ENCODE measurements at places on chromosomes 1 and 21.

GRCh38 chr21:15219039-15219438 is 154.2 kb upstream of the NRIP1 start:
- DNase-seq, result no peak

DNA sequence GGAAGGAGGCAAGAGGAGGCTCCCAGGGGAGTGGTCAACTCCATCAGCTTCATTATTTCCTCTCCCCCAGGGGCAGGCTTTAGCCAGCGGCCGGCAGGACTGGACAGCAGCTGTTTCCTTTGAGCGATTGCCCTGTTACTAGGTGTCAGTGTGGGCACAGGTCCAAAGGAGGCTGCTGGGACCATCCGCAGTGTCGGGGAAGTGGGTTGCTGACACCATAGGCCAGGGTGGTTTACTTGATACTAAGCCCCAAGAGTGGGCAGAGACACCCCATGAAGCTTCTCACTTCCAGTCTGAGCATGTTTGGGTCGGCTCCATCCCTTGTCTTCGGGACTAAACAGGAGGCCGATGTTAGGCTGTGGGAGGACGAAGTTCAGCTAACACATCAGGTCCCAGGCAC is 63.6 kb downstream of the KAZN start:
- DNase-seq, result no peak

GRCh38 chr1:100995198-100995988 is 30.2 kb downstream of the DPH5 start:
- DNase-seq, result no peak

DNA sequence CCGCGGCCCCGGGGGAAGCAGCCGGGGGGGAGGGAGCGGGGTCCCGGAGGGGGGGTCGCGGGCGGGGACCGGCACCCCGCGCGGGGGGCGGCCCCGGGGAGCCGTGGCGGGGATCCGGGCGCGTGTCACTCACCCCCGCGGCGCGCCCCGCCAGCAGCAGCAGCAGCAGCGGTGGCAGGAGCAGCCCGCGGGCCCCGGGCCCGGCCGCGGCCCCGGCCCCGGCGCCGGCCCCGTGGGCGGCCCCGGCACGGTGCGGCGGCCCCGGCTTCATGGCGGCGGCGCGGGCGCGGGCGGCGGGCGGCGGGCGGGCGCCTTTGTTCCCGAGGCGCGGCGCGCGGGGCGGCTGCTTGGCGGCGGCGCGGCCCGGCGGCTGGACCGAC is 252 bp downstream of the SDC3 start:
- DNase-seq, result no peak

- DNase-seq, result no peak
Observed at GRCh38 chr1:9166289-9167235, 37.7 kb upstream of the GPR157 start.

DNA sequence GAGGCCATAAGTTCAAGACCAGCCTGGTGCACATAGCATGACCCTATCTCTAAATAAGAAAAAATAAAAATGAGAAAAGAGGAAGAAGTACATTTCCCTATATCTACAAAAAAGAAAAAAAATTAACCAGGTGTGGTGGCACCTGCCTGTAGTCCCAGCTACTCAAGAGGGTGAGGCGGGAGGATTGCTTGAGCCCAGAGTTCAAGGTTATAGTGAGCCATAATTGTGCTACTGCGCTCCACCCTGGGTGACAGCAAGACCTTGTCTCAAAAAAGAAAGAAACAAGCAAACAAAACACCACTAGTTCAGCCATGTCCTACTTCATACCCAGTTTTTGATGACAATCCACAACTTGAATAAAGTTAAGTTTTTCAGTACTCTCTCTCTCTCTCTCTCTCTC is 30.7 kb upstream of the TDRD10 start:
- DNase-seq, result no peak

DNA sequence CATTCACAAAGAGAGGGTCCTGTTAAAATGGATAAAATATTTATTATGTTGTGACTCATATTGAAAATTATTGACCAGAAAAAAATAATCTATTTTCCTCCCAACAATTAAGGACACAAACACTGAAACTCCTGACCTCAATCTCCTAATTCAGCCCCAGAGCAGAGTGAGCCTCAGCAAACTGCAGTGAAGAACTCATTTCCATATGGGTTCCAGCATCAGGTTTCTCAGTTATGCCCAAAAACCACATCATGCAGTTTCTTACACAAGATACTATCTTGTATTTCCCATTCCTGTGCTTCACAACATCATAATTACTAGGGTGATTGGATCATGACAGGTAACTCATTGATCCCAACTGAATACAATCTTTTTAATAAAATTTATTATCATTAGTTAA is 15.4 kb downstream of the PYHIN1 start:
- no peak for DNase-seq

DNA sequence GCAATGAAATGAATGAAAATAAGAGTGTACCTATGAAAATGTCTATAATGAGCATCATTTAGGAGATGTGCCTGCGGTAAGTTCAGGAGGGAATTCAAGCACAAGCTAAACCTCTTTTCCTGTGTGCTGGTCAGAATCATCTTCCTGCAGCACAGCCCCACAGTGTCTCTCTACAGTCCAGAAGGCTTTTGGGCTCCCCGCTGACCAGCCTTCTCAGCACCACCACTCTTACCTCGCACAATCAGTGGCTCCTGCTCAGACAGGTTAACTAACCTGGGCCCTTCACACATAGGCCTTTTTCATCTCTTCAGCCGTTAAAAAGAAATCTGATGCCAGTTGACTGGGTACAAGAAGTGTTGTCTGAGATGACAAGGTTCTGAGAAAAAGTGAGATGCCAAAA is 57.7 kb downstream of the LRRC8C start:
- no peak for DNase-seq

- DNase-seq, result no peak
Observed at GRCh38 chr1:223056802-223057201, 86.2 kb downstream of the TLR5 start.

GRCh38 chr1:11984121-11984520 is 3.9 kb downstream of the MFN2 start:
- DNase-seq, result no peak

DNA sequence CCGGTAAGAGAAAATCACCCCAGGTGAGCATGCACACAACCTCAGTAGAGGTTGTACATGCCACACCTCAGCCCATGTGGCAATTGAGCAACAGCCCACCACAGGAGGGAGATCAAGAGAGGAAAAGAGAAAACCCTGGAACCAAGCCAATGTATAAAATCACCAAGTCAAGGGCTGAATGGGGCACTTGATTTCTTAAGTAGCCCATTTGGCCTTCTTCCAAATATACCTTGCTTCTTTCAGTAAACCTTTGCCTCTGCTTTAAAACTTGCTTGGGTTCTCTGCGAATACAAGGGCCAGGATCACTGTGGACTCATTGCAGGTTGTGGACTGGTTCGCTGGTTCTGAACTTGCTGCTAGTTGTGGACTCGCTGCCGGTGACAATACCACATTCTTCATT is 1814.0 kb downstream of the PLA2G4A start:
- DNase-seq, result no peak

DNA sequence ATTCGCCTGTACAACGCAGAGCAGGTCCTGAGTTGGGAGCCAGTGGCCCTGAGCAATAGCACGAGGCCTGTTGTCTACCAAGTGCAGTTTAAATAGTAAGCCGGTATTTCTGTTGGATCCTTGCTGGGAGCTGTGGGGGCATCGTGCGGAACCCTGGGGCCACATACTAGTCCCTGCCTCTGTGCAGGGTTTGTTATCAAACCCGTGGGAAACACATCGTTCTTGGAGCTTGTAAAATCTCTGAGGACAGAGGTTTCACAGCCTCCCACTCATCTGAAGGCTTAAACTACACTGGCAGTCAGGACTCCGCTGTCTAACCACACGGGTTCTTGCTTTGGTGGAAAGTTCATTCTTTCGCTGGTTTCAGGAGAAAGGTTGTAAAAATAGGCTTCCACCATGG is 11.7 kb downstream of the IFNGR2 start:
- DNase-seq, result no peak

- DNase-seq, result no peak
Observed at GRCh38 chr1:225945564-225945963, 4.5 kb upstream of the LEFTY2 start.

DNA sequence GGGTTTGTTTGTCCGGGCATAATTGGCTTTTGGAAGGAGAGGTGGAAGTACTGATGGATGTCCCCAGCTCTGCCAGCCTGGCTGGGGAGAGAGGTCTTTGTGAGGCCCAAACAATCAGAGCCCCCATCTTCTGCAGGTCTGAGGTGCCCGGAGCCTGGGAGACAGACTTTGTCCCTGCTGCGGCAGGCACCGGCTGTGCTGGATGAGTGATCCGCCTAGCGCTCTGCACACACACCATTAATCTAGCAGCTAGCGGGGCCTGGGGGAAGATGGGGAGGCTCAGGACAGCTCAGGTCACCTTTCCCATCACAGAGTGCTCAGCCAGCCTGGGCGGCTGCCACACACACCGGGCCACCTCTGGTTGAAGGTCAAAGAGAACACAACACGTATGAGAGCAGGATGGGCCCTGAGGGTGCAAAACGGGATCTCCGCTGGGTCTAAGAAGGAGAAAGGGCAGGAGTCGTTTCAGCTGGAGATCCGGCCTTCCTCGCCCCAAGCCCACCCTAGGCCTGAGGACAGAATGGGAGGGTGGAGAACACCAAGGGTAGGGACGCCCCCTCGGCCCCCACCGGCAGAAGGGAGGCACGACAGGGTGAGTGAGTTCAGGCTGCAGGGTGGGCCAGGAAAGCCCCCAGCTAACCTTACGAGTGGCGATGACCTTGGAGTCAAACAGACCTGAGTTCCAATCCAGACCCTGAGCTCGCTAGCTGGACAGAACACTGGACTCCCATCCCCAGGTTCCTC is 341.8 kb downstream of the NPHP4 start:
- no peak for DNase-seq

- no peak for DNase-seq
Observed at GRCh38 chr1:54814126-54814498, 13.0 kb upstream of the TTC22 start.

- DNase-seq, result no peak
Observed at GRCh38 chr1:41452704-41453290, 31.7 kb downstream of the EDN2 start.

DNA sequence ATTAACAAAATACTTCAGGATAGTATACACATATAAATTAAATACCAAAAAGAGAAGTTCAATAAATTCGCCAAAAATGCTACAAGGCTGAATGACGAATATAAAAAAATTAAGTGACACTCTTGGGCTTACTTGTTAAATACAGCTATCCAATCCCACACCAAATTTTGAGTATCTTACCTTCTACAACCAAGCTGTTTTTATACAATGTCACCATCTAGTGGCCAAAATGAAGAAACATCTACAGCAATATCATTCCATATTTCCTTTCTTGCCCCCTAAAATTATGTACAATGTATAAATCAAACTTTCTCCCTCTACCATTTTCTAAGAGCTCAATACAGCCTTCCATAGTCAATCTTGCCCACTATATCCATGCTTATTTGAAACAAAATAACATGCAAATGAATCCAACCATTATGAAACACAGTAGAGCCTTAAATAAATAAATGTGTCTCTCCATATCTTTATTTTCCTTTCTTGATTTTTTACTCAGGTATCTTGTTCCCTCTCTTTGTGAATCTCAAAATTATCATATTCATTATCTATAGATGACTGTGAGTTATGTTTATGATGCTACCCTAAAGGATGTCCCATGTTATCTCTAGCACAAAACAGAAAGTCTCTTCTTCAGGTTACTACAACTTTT is 86.3 kb downstream of the ACBD6 start:
- no peak for DNase-seq

- DNase-seq, result no peak
Observed at GRCh38 chr1:61638911-61639605, 85.9 kb downstream of the TM2D1 start.

- no peak for DNase-seq
Observed at GRCh38 chr1:41508290-41508689, 23.8 kb upstream of the EDN2 start.

- DNase-seq, result no peak
Observed at GRCh38 chr1:227440182-227440581, 121.9 kb upstream of the CDC42BPA start.

GRCh38 chr1:9922342-9922741 is 12.3 kb upstream of the CTNNBIP1 start:
- DNase-seq, result no peak
